ENCODE measurements at places on chromosomes 1 and 21.

DNA sequence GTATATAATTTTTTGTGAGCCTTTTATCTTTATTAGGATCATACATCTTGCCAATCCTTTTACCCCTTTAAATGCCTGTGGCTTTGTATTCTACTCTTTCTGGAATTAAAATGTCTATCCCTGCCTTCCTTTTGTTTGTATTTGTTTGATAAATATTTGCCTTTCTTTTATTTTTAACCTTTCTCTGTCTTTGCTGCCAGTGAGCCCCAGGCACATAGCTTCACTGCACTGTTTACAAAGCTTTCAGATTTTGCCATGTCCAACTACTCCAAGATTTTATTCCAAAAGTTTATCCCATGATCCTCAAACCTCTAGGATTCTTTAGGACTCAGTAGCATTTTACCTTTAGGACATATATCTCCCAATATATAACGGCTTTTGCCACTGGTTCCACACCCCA, 281.2 kb downstream of the PAPPA2 start:
- H3K36me3 ChIP-seq: no peaks in the 10 kb centered on the region
- H3K4me1 ChIP-seq: no peaks in the 10 kb centered on the region
- no peak overlapping the region for H3K4me3 ChIP-seq

DNA sequence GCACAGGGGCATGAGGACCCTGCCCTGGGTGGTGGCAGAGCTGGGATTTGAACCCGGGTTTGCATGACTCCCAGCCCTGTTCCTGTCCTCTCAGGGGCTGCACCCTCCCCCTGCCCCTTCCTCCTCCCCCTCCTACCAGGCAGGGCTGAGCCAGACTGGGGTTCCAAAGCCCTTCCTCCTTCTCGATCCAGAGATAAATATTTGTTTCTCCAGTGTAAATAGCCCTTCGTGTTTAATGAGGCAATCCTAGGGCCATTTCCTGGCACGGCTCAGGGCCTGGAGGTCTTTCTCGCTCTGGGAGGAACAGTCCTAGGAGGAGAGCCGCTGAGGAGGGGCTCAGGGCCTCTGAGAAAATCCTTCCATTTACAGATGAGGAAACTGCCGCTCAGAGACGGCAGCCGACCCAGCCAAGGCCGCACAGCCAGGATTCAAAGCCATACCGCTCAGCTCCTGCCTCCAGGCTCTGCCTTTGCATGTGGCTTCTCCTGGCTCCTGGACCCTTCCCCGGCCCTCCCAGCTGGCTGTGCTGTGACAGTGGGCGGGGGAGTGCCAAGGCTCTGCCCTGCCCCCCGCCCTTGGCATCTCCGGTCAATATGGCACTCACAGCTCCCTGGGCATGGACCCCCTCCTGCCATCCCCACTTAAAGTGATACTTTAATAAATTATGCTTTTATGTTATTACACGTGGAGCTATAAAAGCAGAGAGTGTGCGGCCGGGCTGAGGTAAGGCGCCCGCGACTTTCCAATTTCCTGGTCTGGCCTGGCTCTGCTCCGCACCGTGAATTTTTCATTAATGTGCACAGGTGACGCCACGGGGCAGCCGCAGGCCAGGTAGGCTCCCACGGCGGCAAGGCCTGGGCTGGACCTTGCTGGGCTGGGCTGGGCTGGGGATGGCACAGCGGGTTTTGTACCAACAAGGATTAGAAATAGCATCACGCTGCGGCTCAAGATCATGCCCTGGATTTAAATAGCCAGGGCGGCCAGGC, 114.7 kb upstream of the WNT4 start:
- H3K27ac ChIP-seq: peak overlapping the region; percentile 39
- DNase-seq: peak; percentile 62
- no peaks in the 10 kb centered on the region for H3K36me3 ChIP-seq
- H3K27me3 ChIP-seq: no peaks in the 10 kb centered on the region
- no peak overlapping the region for H3K4me3 ChIP-seq

GRCh38 chr1:158638146-158638545, 33.1 kb downstream of the OR10Z1 start:
- no peaks in the 10 kb centered on the region for H3K4me1 ChIP-seq
- no peaks in the 10 kb centered on the region for H3K36me3 ChIP-seq
- H3K4me3 ChIP-seq: no peak overlapping the region
- H3K27me3 ChIP-seq: no peaks in the 10 kb centered on the region
- H3K27ac ChIP-seq: no peak overlapping the region
- no peak for DNase-seq

DNA sequence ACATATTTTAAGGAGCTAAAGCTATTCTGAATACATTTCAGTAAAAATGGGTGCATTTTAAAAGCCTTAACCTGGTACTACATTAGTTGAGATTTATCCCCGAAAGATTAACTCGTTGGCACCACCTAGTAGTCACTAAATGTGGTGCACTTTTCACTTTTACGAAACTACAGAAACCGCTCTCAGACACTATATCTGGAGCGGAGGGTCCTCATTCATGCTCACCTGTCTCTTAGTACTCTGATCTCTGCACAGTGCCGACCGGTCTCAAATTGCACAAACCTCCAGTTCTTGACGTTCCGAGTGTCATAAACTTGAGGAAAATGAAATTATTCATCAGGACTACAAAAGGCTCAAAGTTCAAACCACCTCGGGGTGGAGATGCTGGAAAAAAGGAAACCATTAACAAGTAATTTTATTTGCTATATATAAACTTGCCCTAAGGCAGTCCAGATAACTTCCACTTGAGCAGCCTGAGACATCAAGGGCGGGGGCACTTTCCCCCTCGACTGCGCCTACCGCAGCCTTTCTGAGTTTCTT, 722 bp downstream of the LZIC start:
- no peaks in the 10 kb centered on the region for H3K36me3 ChIP-seq
- no peaks in the 10 kb centered on the region for H3K27me3 ChIP-seq
- peak overlapping the region; percentile 63 for H3K4me3 ChIP-seq
- peak overlapping the region; percentile 81 for H3K27ac ChIP-seq
- peak; percentile 41 for DNase-seq

GRCh38 chr21:38989745-38990423, 184.2 kb downstream of the ETS2 start:
- H3K36me3 ChIP-seq: no peaks in the 10 kb centered on the region
- H3K4me3 ChIP-seq: no peak overlapping the region
- H3K4me1 ChIP-seq: peaks cover 31% of the 10 kb centered on the region
- no peaks in the 10 kb centered on the region for H3K27me3 ChIP-seq
- H3K27ac ChIP-seq: peak overlapping the region; percentile 62

DNA sequence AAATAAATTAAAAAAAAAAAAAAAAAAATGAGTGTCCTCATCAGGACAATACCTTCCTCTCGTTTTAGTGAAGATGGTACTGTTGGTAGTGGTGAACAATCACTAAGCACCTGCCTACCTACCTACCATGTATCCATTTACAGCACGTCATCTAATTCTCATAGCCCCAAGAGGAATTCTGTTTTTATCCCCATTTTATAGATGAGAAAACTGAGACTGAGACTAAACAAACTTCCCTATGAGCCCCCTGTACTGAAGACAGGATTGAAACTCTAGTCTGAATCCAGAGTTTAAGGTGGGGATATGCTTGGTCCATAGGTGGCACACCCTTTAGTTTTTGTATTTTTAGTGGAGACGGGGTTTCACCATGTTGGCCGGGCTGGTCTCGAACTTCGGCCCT, 17.3 kb upstream of the THEMIS2 start:
- H3K36me3 ChIP-seq: no peaks in the 10 kb centered on the region
- peaks cover 6% of the 10 kb centered on the region for H3K4me1 ChIP-seq
- DNase-seq: no peak
- no peaks in the 10 kb centered on the region for H3K27me3 ChIP-seq
- H3K4me3 ChIP-seq: no peak overlapping the region

- peaks cover 60% of the 10 kb centered on the region for H3K36me3 ChIP-seq
- DNase-seq: no peak
- peaks cover 11% of the 10 kb centered on the region for H3K4me1 ChIP-seq
- no peak overlapping the region for H3K4me3 ChIP-seq
- no peaks in the 10 kb centered on the region for H3K27me3 ChIP-seq
- H3K27ac ChIP-seq: peak overlapping the region; percentile 35
Measured at GRCh38 chr1:53956308-53957168, 10.4 kb downstream of the LRRC42 start.

DNA sequence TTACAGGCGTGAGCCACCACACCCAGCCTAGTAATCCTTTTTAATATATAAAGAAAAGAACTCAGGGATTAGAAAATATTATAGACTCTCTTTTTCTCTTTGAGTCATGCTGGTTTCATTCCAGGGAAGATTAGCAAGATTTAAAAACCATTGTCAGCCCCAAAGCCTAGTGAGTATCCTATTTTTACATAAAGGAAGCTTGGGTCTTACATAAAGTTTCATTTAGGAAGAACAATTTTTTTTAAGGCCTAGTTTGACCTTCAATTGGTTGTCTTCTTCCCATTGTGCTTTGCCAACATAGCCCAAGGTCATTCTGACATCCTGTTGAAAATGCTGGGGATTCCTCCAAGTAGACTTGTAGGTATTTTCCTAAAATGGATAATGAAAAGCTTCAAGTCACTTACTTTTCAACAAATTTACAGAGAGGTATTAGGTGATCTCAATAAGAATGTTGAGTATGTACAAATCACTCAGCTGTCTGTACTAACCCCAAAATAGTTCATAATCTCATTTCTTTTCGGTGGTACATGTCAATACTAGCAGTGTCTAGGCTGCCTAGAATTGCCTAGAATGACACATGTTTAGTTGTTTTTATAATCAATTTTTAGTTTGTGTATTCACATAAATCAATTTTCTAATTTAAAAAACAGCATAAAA, 4.3 kb upstream of the KIF14 start:
- no peak overlapping the region for H3K27ac ChIP-seq

DNA sequence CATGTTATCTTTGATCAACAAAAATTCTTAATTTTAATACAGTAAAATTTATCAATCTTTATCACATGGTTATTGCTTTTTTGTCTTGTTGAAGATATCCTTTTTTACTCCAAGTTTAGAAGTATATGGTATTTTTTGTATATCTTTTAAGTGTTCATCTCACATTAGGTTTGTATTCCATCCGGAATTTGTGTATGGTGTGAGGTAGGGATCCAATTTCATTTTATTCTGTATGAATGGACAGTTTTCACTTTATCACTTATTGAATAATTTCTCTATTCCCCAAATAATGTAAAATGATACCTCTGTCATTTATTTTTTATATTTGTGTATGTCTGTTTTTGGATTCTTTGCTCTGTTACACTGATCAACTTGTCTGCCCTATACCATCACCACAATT, 25.3 kb downstream of the NFIA start:
- peaks cover 3% of the 10 kb centered on the region for H3K4me1 ChIP-seq
- no peak for DNase-seq
- H3K27ac ChIP-seq: no peak overlapping the region

- DNase-seq: no peak
- H3K27ac ChIP-seq: no peak overlapping the region
- no peaks in the 10 kb centered on the region for H3K36me3 ChIP-seq
- no peak overlapping the region for H3K4me3 ChIP-seq
- H3K27me3 ChIP-seq: no peaks in the 10 kb centered on the region
- H3K4me1 ChIP-seq: no peaks in the 10 kb centered on the region
Measured at GRCh38 chr1:240906477-240906876, 294.5 kb upstream of the GREM2 start.

- H3K27me3 ChIP-seq: peaks cover 14% of the 10 kb centered on the region
- no peaks in the 10 kb centered on the region for H3K36me3 ChIP-seq
- H3K4me3 ChIP-seq: peak overlapping the region; percentile 63
- H3K4me1 ChIP-seq: peaks cover 7% of the 10 kb centered on the region
Measured at GRCh38 chr1:27630859-27631491, 4.0 kb downstream of the FGR start.

DNA sequence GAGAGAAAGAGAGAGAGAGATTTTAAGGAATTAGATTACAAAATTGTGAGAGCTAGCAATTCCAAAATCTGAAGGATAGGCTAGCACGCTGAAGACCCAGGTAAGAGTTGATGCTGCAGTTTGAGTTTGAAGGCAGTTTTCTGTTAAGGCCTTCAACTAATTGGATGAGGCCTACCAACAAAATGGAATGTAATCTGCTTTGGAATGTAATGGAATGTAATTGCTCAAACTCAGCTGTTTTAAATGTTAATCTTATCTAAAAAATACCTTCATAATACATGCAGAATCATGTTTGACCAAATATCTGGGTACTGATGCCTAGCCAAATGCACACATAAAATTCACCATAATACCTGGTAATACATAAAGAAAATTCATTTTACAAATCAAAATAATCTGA, 976.1 kb downstream of the LTN1 start:
- H3K27ac ChIP-seq: no peak overlapping the region
- no peak overlapping the region for H3K4me3 ChIP-seq
- no peaks in the 10 kb centered on the region for H3K36me3 ChIP-seq
- DNase-seq: no peak

DNA sequence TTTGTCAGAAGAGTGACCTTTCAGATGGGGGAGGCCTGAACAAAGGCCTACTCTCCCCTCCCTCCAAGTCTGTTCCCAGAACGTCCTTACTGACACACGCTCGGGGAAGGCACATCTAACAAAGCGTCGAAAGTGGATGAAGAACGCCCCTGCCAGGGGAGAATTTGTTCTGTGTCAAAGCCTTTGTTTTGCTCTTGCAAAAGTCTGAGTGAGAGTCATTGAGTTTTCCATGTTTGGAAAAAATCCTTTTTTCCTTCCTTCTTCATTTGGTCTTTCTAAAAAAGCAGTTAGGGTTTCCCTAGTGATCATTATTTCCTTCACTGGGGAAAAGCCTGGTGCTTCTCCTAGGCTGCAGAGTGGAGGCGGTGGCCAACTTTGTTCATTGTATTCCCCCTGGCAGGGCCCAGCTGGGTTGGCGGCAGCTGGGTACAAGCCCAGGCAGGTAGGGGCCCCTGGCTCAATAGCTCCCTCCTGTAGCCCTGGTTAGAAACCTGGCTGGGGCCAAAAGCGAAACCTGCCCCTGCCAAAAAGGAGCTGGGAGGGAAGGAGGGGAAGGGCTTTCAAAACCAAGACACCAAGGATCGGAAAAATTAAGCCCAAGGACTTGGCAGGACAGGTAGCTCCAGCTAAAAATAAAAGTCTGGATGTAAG, 81.1 kb downstream of the ITPKB start:
- H3K27ac ChIP-seq: no peak overlapping the region
- H3K4me3 ChIP-seq: no peak overlapping the region
- DNase-seq: no peak
- no peaks in the 10 kb centered on the region for H3K27me3 ChIP-seq
- peaks cover 99% of the 10 kb centered on the region for H3K4me1 ChIP-seq
- H3K36me3 ChIP-seq: no peaks in the 10 kb centered on the region

GRCh38 chr1:2530513-2531361, 674 bp upstream of the HES5 start:
- no peaks in the 10 kb centered on the region for H3K36me3 ChIP-seq
- peaks cover 16% of the 10 kb centered on the region for H3K4me1 ChIP-seq
- DNase-seq: no peak
- H3K27ac ChIP-seq: no peak overlapping the region
- H3K4me3 ChIP-seq: no peak overlapping the region
- H3K27me3 ChIP-seq: peaks cover 24% of the 10 kb centered on the region

DNA sequence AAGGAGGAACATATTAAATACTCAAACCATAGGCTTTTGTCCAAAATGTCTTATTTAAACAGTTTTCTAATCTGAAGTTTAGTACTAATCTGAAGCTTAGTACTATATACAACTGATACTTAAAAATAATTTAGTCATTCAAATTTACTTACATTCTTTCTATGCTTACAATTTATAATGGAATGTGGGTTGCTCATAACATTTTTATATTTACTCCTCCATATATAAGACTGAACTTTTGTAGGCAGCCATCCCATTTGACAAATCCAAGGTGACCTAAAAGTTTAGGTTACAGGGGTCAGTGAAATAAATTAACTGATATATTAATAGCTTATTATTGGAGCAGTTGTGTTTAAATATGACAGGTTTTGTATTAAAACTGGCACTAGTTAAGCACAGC, 570.6 kb downstream of the DPYD start:
- H3K27me3 ChIP-seq: no peaks in the 10 kb centered on the region
- DNase-seq: no peak
- no peak overlapping the region for H3K4me3 ChIP-seq
- H3K27ac ChIP-seq: no peak overlapping the region
- no peaks in the 10 kb centered on the region for H3K4me1 ChIP-seq

All from left lung (tissue), 14 donors.